ENCODE measurements at places on chromosomes 6 and 20.
A peak's percentile ranks its signal among the peaks of the same experiment; 100 is the strongest.

- DNase-seq, result no peak
These were observed 143.4 kb downstream of the CDC5L start for GRCh38 chr6:44530910-44531234.

- no peak for DNase-seq
These were observed 731.5 kb upstream of the MARCKS start for GRCh38 chr6:113125626-113126025.

- no peak for DNase-seq
These were observed 67.5 kb upstream of the PBOV1 start for GRCh38 chr6:138285800-138286199.

GRCh38 chr20:34089655-34090345, 22.2 kb downstream of the EIF2S2 start:
- DNase-seq, result no peak

DNA sequence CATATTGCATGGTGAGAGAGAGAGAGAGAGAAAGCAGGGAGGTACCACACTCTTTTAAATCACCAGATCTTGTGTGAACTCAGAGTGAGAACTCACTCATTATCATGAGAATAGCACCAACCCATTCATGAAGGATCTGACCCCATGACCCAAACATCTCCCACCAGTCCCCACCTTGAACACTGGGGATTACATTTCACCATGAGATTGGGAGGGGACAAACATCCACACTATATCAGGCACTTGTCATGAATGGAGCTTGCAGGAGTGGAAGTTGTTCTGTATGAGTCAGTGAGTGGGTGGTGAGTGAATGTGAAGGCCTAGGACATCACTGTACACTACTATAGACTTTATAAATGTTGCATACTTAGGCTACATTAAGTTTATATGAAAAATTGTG, 47.7 kb upstream of the RNF182 start:
- DNase-seq, result no peak

DNA sequence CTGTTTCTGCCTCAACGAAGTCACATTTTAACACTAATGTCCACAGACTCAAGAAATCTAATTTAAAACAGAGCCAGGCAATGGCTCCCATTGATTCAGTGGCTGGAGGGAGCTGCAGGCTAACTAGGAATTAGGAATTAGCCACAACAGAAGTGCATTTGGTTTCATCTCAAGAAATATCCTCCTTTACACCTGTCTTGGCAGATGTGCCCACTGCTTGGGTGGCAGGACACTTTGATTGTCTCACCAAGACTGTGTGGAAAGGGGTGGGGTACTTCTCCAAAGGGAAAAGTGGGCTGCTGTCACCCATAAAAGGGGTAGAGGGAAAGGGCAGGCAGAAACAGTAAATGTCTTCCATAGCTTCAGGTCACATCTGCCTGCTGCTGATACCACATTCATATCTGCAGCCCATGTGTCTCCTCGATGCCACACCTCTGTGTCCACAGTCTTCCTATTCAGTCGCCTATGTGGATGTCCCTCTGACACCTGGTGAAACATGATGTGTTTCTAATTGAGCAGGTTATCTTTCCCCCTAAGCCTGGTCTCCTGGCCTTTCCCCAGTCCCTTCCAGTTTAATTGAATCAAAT, 10.9 kb upstream of the OSER1 start:
- no peak for DNase-seq

DNA sequence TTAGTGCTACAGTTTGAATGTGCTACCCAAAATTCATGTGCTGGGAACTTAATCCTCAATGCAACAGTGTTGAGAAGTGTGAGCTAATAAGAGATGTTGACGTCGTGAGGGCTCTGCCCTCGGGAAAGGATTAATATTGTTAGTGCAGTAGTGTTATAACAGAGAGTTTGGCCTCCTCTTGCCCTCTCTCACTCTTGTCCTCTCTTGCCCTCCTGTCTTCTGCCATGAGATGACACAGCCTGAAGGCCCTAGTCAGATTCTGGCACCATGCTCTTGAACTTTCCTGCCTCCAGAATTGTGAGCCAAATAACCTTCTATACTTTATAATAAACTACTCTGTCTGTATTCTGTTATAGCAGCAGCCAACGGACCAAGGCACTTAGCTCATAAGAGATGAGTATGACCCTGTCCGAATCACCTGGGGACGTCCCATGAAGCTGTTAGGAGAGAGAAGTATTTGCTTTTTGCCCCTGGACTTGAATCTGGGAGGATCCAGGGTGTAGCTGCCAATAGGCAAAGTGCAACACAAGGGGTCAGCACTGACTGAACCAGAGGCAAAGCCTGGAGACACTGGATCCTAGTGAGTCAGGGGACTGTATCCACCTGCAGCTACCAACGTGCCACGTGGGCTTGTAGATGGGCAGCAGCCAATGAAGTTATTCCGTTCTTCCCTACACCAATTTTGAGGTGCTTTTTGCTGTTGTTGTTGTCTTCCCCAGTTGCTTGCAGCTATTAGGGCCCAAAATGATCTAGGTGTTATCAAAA, 233.7 kb downstream of the THBS2 start:
- DNase-seq, result no peak

GRCh38 chr6:156864557-156864956, 87.4 kb downstream of the ARID1B start:
- no peak for DNase-seq

DNA sequence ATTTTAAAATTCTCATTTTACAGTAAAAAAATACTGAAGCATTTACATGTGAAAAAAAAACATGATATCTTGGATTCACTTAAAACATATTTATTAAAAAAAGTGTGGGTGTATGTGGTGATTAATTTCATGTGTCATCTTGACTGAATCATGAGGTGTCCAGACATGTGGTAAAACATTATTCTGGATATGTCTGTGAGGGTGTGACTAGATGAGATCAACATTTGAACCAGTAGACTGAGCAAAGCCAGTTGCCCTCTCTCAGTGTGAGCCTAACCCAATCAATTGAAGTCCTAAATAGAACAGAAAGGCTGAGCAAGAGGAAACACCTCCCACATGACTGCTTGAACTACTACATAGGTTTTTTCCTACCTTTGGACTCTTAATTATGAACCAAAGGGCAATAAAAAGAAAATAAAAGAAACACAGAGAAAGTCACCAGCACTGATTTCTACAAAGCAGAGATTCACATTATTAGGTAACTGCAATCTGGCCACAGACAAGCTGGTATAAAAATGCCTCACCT, 90.5 kb upstream of the VGLL2 start:
- no peak for DNase-seq

- no peak for DNase-seq
These were observed 453.3 kb downstream of the C6orf118 start for GRCh38 chr6:164856138-164856537.

DNA sequence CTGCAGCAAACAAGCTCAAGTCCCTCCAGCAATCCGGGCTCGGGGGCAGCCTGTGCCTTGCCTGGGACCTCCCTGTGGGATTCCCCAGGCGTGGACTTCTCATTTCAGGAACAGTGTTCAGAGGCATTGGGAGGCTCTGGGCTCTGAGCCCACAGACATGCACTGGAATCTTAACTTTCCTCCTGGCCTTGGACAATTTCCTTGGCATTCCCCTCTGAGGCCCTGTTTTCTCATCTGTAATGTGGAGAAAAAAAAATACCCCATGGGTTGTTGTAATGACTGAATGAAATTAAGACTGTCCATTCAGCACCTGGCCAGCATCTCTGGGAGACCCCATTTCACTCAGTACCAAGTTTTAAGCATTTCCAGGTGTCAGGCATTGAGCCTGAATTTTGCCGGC, 17.6 kb downstream of the BPIFB4 start:
- no peak for DNase-seq

DNA sequence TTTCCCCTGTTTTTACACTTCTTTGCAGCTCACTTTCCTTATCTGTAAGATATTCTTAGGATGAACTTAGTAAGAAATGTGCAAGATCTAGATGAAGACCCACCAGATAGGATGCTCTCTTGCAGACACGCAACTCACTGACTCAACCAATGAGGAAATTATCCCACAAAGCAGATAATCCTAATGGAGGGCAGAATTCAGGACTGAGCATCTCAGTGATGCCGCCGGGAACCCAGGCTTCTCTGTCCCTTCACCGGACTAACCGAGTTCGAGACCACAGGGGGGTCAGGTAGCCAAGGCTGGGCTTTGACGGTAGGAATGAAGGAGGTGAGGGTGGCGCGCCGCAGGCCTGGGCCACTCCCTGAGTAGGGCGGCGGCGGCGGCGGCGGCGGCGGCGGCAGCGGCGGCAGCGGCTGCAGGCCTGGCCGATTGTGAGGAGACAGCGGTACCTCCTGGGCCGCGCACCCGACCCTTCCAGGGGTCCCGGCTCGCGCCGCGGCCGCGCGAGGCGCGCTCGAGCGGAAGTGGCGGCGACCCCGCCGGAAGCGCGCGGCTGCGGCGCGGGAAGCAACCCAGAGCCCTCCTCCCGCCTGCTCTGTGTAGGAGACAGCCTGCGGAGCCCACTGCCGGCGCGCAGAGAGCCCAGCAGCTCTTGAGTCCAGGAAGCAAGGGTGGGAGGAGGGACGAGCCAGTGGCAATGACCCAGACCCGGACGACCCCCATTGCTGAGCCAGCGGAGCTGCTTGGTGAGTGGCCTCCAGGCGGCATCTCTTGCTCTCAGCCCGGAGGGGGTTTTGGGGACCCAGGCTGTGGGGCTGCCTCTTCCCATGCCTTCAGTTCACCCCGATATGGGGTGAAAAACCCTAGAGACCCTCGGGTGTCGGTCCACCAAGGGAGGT, at the start of gene KHDC1:
KHDC1 (minus strand) TSS at position 526 of the 899 bp plus-strand sequence. CDS start 20,679 bp downstream, outside the sequence.
- peak; percentile 82 for DNase-seq

DNA sequence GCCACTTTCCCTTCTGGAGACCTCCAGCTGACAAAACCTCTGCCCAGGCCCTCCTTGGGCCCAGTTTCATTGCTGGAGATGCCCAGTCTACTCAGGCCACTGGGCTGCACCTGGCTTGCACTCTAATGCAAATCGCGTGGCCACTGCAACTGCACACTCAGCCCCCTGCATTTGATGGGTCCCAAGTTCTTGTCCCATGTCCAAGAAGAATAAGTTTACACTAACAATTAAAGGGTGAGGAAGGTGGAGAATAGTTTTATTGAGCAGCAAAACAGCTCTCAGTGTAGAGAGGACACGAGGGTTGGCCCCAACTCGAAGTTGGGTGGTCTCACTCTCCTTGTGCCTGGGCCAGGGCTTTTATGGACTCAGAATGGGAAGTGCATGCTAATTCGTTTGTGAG, 31.9 kb upstream of the THEMIS start:
- no peak for DNase-seq

DNA sequence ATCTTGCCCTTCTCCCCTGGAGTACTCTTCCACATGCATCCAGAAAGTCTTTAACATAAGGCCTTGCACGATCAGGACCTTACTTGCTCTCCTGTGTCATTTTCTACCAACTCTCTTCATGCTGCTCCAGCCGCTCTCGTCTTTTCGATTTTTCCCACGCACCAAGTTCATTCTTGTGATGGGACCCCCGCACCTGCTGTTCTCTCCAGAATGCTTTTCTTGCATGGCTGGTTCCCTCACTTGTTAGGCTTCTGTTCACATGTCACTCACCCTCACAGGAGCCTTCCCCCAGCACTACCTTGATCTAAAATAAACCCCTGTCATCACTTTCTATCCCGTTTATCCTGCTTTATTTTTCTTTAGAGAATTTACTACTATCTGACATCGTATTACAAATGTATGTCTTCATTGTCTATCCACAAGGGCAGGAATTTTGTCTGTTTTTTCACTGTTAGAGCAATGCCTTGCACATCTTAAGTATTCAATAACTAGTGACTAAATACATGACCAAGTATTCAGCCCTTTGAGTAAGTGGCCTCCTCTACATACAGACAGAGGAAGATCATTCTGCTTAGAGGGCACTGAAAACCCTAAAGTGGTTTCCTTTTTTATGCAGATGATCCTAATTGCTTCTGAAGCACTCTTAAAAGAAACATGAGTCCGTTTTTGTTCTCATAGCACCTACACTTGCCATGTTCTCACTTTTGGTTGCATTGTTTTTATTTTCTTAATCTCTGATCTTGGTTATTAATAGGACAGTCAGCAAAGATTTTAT, 166.9 kb downstream of the SLC16A10 start:
- no peak for DNase-seq

DNA sequence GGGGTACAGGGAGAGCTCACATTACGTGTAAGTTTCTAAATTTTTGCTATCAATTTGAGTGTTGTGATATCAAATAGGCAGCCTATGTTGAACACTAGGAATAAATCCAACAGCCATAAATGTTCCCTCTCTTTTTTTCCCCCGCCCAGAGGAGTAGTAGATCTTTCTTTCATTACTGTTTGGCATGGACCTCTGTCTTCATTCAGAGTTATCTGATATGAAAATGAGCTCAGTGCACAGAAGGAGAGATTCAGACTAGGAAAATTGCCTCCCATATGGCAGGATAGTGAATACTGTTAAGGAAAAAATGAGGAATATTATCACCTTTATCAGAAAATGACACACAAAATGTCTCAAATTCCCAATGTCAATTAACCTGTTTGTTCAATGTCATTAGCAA, 110.0 kb upstream of the EYS start:
- DNase-seq, result no peak

DNA sequence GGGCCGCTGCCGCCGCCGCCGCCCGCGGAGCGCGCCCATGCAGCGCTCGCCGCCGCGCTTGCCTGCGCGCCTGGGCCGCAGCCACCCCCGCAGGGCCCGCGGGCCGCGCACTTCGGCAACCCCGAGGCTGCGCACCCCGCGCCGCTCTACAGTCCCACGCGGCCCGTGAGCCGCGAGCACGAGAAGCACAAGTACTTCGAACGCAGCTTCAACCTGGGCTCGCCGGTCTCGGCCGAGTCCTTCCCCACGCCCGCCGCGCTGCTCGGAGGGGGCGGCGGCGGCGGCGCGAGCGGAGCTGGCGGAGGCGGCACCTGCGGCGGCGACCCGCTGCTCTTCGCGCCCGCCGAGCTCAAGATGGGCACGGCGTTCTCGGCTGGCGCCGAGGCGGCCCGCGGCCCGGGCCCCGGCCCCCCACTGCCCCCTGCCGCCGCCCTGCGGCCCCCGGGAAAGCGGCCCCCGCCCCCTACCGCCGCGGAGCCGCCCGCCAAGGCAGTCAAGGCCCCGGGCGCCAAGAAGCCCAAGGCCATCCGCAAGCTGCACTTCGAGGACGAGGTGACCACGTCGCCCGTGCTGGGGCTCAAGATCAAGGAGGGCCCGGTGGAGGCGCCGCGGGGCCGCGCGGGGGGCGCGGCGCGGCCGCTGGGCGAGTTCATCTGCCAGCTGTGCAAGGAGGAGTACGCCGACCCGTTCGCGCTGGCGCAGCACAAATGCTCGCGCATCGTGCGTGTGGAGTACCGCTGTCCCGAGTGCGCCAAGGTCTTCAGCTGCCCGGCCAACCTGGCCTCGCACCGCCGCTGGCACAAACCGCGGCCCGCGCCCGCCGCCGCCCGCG, 730 bp downstream of the INSM1 start:
- DNase-seq, result peak; percentile 55

DNA sequence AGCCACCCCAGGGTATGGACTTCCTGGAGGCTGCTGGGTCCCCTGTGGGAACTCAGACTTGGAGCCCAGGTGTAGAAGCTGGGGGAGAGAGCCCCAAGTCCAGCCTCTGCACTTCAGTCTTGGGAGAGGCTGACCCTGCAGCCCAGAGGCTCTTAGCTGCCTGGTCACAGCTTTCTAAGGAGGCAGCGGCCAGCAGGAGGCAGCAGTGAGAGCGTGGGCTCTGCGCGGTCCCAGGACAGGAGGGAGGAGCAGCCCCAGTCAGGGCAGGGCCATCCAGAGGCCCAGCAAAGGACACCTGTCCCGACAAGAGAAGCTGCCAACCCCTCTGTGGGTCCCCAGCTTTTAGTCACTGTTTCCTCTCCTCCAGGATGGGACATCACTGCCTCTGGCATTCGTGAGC, 9.4 kb downstream of the TREML2 start:
- peak; percentile 68 for DNase-seq

- DNase-seq, result no peak
These were observed 9.6 kb downstream of the KLHL32 start for GRCh38 chr6:96934087-96934486.

Data from activated T-cell treated with anti-CD3 and anti-CD28 coated beads, Interleukin-2, amount 50 U/mL, for 24 hours (primary cell).